ENCODE measurements at places on chromosomes 6 and 20.

DNA sequence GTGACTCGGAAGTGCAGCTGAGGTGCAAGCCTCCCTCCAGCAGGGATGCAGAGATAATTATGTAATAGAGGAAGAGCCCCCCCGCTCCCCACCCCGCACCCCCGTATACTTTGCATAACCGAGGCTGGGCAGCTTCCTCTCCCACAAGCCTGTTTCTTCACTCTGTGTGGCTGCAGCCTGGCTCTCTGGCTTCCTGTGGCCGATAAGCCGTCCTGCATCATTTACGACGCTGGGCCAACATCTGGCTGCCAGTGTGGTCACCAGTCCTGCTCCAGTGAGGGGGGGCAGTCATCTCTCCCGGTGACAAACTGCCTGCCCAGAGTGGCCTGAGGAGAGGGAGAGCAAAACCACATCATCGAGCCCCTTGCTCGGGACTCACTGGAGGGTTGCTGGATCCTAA, 59.2 kb downstream of the RBM38 start:
- no peak for DNase-seq

DNA sequence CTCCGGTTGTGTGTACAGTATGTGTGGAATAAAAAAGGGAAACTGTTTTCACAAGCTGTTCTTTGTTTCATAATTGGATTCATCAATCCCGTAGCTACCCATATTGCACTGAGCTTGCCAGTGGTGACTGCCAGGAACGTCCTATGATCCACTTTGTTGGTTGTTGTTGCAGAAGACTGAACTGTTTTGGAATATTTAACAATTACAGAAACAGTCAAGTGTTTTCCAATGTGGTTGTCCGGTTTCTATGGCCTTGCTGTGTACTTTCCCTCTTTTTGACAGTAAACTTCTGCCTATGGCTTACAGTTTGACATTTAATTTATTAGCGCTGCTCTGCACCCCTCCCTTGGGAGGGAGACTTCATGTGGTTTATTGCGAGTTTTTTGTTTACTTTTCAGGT, 141.2 kb downstream of the DTNBP1 start:
- no peak for DNase-seq

DNA sequence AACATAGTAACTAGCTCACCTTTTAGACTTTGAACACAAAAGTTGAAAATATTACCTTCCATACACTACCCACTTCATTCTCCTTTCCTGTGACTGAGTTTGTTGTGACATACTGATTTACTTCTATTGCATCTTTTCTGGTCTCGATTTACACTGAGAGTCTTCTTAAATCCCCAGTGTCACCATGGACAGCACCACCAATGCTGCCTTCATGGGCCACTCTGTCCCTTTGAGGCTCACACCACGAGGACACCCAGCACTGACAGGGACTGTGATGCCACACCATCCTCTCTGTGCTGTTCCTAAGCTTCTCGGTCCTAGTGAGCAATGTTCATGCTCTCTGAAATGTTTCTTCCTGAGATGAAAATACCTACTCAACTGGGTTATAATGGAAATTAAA, 337.1 kb upstream of the IRAK1BP1 start:
- no peak for DNase-seq

GRCh38 chr6:139490482-139490881, 116.0 kb upstream of the CITED2 start:
- DNase-seq, result no peak

GRCh38 chr6:12174878-12175277, 115.3 kb upstream of the EDN1 start:
- DNase-seq, result peak; percentile 12

GRCh38 chr20:62219992-62220665, at the start of gene HRH3:
HRH3 (minus strand) TSS chr20:62220278; CDS start chr20:62219970, 308 bp downstream.
- no peak for DNase-seq

- DNase-seq, result peak; percentile 70
Measured at GRCh38 chr6:41705996-41706835, 29.2 kb downstream of the TFEB start.

GRCh38 chr6:50655848-50656453, 57.4 kb upstream of the TFAP2D start:
- no peak for DNase-seq

DNA sequence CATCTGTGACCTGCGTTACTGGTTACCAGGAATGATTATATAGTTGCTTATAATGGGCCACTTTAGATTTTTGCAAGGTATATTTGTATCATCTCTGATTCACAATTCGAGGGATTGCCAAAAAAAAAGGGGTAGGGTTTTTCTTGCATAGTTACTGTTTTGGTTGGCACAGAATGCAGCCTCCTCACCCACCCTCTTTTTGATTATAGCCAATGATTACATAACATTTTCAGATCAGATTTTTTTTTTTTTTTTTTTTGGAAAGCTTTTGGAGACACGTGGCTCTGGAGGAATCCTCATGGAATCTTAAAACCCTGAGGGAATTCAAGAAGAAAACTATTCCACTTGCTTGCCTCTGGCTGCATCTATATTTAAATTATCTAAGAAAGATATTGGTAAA, 53.7 kb downstream of the UST start:
- DNase-seq, result peak; percentile 6

- DNase-seq, result no peak
Measured at GRCh38 chr6:37557645-37558114, 58.0 kb upstream of the CCDC167 start.

DNA sequence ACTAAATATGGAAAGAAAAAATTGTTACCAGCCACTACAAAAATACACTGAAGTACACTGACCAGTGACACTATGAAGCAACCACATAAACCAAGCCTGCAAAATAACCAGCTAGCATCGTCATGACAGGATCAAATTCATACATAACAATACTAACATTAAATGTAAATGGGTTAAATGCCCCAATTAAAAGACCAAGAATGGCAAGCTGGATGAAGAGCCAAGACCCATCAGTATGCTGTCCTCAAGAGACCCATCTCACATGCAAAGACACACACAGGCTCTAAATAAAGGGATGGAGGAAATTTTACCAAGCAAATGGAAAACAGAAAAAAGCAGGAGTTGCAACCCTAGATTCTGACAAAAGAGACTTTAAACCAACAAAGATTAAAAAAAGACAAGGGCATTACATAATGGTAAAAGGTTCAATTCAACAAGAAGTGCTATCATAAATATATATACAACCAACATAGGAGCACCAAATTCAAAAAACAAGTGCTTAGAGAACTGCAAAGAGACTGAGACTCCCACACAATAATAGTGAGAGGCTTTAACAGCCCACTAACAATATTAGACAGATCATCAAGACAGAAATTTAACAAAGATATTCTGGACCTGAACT, 104.8 kb downstream of the HACE1 start:
- no peak for DNase-seq

DNA sequence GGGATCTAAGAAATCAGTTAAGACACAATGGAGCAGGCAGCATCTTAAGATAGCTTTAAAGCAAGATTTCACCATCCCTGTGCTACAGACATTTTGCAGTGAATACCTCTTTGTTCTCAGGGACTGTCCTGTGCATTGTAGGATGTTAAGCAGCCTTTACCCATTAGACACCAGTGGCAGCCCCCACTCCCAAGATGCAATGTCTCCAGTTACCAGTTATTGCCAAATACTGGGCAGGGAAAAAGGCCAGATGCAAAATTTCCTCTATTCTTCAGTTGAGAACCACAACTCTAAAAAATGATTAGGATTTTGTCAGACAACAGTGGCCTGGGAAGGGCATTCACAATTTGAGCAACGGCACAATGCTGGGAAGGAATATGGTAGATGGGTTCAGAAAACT, 6.1 kb downstream of the FBXO5 start:
- no peak for DNase-seq

DNA sequence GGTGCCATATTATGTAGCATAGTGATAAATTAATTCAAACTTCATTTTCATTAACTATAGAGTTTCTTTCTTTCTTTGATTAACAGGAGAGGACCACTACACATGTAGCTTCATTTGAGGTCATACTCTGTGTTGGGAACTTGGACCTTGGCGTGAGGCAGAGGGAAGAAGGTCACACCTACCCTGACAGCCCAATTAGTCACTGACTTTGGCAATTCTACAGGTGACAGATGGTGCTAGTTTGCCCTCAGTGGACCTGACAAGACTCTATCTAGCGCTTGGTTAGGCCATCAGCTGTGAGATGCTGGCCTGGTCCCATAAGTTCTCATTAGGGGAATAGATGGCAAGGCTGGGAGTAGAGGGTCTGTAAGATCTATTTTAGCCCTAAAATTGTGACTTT, 14.2 kb downstream of the SLX4IP start:
- DNase-seq, result no peak

- no peak for DNase-seq
Measured at GRCh38 chr6:70241991-70242420, 60.9 kb downstream of the COL9A1 start.

DNA sequence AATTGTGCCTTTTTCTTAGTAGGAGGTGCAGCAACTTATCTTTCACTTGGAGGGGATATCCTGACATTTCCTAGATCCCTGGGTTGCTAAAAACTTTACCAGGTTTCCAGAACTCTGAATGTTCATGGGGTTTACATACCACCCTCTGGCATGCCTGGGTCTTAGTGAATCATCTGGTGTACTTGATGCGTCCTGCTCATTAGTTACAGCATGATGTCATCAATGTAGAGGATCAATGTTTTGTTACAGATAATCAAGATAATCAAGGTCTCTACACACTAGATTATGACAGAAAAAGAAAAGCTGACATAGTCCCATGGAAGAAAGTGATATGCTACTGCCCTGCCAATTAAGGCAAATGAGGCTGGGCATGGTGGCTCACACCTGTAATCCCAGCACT, 27.0 kb downstream of the FITM2 start:
- no peak for DNase-seq

DNA sequence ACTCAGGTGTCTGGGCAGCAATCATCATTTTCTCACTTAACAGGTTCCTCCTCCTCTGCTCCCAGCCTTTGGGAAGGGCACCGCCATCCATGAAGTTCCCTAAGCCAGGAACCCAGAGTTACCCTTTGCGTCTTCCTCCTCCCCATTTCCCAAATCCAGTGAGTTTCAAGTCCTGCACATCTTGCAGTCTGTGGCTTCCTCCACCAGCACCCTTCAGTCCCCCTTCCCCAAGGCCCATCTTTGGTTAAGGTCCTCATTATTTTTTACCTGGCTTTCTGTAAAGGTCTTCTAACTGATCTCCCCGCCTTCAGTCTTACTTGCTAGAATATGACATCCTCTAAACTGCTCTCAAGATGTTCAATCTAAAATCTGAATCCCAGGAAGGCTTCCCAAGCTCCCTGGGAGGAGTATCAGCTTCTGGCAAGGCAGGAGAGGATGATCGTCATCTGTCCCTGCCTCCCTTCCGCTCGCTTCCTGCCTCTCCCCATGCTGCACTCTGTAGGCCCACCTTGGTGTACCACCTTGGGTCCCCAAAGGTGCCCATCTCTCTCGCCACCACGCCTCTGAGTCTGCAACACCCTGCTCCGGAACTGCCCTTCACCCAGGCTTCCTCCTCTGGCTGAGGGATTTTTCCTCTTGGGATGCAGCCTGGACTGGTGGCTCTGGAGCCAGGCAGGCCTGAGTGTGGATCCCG, 11.4 kb upstream of the DUSP22 start:
- no peak for DNase-seq

GRCh38 chr6:53647462-53648094, 18.0 kb downstream of the KLHL31 start:
- no peak for DNase-seq

- DNase-seq, result no peak
Measured at GRCh38 chr6:23980965-23981364, 145.1 kb upstream of the NRSN1 start.

GRCh38 chr6:143205131-143205535, 144.4 kb downstream of the AIG1 start:
- DNase-seq, result no peak

DNA sequence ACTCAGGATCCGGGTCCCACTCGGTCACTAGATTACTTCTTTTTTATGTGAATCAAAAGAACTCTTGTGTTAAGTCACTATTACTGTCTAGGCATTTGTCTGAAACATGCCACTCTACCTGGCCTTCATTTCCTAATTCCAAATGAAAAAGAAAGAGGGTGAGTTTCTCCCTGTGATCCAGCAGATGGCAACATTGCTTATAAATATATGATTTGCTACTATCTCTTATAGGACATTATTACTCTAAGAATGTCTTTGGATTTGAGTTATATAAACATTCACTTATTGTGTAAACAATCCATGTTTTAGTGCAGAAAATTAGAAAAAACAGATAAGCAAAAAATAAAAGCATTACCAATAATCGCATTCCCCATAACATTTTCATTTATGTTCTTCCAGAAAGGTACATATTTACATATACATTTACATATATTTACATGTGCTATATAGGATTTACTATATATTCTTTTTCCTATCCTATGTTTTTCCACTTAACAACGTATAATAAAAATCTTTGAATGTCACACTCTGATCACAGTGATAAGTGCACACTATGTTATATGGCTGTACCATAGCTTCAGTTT, 66.9 kb downstream of the FAXC start:
- DNase-seq, result peak; percentile 0

GRCh38 chr6:25735261-25735660, 19.3 kb upstream of the SLC17A4 start:
- no peak for DNase-seq

- DNase-seq, result no peak
Measured at GRCh38 chr6:3946778-3947177, 97.6 kb downstream of the FAM50B start.

GRCh38 chr6:140078561-140079125, 704.2 kb upstream of the CITED2 start:
- DNase-seq, result peak; percentile 94

DNA sequence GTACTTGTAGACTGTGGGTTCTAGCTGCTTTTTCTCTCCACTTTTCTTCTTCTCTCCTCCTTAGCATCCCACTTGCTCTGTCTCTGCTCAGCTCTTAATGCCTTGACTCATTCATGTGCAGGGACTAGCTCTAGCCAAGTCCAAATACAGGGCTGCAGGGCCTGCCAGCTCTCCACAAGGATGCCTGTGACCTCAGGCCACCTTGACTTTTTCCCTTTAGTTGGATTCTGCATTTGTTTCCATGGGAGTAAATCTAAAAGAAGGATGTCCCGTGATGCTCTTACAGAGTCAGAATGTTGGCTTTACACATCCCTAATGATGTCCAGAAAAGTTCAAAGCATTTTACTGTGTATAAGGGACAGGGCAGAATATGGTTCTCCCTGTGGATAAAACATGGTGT, 101.8 kb upstream of the PREP start:
- no peak for DNase-seq

- no peak for DNase-seq
Measured at GRCh38 chr20:20205141-20205861, 153.0 kb downstream of the CFAP61 start.

DNA sequence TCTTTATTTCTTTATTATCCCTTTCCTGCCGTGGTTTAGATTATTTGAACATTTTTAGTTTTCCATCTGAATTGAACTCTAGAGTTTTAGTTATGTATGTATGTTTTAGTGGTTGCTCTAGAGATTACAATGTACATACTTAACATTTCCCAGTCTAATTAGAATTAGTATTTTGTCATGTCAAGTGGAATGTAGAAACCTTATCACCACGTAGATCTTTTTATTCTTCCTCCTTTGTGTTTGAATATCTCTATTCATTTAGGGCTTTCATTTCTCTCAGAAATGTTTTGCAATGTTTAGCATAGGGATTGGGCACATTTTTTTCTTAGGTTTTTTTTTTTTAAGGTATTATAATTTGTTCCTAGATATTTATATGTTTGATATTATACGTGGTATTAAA, 73.1 kb upstream of the EZR start:
- no peak for DNase-seq

- no peak for DNase-seq
Measured at GRCh38 chr6:10779076-10779475, 31.5 kb downstream of the TMEM14B start.
